G401 (cell line): ENCODE measurements at places on chromosomes 2 and 18.

DNA sequence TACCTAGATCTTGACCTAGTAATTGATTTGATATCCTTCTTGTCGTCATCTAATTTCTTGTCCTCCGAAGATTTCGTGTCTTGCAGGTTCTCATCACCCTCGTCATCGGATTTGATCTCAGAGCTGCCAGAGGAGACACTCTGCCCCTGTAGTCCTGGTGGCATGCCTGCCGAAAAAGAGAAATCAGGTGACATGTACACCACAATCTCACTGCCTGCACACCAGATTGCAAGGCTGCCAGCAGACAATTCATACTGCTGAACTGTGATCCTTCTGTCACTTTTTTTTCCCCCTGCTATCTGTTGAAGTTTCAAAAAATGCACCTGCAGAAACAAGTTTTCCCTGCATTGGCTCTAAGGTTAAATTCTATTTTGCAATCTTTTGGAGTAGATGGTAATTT lies 273.2 kb upstream of the CCDC68 start:
- peak; percentile 69 for DNase-seq

- DNase-seq: no peak
These were observed 112.8 kb downstream of the NDUFA10 start for GRCh38 chr2:239912171-239912937.

GRCh38 chr18:12645751-12646203 lies 12.1 kb downstream of the SPIRE1 start:
- DNase-seq: peak; percentile 90

GRCh38 chr2:101132202-101132601 lies 19.0 kb downstream of the TBC1D8 start:
- DNase-seq: no peak

DNA sequence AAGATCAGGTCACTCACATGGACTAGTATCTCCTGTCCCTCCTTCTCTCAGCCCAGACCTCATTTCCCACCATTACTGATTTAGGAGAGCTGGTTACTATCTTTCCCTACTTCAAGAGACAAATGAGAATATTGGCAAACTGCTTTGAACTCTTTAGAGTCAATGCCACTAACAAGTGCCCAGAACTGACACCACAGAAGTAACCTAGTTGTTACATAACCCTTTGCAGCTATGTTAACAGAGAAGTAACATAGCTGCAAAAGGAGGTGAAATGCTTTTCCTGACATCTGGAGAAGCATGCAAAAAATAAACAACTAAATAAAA lies 30.0 kb downstream of the TGFA start:
- no peak for DNase-seq

DNA sequence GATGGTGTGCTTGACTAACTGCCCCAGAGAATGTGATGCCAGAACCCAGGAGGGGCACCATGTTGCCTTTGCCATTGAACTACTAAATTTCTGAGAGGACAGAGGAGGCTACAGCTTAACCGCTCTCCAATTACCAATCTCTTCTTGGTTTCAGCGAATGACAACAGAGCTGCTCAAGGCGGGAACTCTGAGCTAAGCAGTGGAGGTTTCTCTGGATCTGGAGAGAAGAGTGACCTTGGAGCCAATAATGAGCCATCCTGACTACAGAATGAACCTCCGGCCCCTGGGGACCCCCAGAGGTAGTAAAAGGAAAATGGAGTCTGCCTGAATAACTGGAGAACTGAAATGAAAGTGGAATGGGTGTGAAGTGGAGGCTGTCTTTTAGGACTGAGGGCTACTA lies 53.2 kb downstream of the DIS3L2 start:
- DNase-seq: no peak

DNA sequence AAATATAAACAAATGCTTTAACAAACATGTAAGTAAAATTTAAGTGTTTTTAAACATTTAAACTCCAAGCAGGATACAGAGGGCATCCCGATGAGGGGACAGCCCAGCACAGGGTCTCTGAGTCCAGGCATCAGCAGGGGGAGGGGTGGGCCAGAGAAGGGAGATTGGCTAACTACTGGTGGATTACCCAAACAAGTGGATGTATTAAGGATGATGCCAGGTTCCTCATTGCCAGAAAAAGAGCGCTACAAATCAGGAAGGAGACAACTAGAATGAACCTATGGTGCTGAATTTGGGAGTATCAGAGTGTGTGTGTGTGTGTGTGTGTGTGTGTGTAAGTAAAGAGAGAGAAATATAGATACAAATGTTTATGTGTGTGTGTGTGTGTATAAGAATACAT lies 162.0 kb upstream of the RMP24 start:
- no peak for DNase-seq

DNA sequence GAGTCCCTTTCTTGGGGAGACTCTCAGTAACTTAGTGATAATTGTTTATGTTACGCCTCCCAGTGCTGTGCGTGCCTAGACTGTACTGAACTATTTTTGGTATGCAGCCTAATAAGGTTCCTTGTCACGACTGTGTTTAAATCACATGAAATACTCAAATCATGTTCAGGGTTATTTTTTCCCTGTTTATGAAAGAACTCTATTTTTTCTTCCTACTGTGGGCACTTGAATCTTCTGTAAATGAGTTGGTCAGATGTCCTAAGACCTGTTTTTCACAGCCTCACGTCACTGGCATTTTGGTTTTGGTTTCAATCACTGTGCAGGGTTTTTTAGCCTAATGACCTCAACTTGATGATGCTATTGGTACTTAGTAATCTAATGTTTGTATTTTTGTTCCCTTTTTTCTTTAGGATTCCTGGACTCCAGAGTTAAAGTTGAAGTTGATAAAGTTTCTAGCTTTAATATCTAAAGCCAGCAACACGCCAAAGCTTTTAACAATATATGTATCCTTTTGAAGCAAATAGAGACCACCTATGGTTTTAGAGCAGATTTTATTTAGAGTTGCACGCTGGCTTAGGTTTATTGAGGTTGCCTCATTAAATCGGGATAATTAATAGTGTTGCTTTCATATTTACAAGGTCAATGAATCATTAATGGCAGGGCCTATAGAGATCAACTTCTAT lies 24.0 kb downstream of the ARMC9 start:
- DNase-seq: no peak

DNA sequence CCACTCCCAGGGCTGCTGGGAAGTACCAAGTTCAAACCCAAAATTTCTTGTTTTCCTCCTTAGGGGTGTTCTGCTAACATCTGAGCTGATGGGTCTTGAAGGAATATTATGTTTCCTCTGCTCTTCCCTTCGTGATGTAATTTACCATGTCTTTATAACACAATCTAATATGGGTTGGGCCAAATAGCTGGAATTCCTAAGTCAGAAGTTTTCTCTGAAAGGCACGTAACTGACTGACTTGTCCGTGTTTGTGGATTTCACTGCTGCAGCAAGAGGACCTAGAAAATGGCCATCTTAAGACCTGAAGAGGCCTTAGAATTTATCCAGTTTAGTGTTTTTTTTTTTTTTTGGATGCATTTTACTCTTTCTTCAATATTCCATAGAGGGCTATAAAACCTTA lies 256.7 kb downstream of the DCDC2C start:
- DNase-seq: no peak
